DMS79 treated with DMSO at 0.1 percent for 48 hours (cell line): ENCODE measurements at places on chromosomes 13 and 19.

DNA sequence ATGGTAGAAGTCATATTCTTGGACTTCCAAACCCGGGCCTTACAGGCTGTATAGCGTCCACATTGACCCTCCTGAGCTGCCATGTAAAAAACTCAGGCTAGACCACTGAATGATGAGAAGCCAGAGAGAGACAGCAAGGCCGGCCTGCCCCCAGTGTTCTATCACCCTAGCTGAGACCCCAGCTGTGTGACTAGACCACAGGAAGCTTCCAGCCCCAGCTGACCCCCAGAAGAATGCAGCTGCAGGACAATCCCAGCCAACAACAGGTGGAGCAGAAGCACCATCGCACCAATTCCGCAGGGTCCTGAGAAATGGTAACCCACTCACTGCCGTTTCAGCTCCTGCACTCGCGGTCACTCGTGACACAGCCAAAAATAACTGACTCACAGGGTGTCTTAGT, 2.9 kb upstream of the ATP11A start:
- DNase-seq: no peak

DNA sequence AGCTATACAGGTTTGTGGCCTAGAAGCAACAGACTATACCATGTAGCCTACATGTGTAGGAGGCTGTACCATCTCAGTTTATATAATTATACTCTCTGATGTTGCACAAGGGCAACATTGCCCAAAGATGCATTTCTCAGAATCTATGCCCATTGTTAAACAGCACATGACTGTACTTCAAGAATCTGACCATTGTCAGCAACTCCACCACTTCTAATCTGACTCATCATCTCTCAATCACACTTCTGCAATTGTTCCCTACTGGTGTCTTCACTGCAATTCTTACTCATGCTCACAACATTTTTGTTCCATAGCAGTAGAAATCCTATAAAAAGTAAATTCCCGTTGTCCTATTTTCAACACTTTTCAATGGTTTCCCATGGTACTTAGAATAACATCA, 63.9 kb upstream of the ATXN8OS start:
- DNase-seq: no peak

- no peak for DNase-seq
Measured at GRCh38 chr13:108606424-108606823, 23.0 kb upstream of the MYO16 start.

DNA sequence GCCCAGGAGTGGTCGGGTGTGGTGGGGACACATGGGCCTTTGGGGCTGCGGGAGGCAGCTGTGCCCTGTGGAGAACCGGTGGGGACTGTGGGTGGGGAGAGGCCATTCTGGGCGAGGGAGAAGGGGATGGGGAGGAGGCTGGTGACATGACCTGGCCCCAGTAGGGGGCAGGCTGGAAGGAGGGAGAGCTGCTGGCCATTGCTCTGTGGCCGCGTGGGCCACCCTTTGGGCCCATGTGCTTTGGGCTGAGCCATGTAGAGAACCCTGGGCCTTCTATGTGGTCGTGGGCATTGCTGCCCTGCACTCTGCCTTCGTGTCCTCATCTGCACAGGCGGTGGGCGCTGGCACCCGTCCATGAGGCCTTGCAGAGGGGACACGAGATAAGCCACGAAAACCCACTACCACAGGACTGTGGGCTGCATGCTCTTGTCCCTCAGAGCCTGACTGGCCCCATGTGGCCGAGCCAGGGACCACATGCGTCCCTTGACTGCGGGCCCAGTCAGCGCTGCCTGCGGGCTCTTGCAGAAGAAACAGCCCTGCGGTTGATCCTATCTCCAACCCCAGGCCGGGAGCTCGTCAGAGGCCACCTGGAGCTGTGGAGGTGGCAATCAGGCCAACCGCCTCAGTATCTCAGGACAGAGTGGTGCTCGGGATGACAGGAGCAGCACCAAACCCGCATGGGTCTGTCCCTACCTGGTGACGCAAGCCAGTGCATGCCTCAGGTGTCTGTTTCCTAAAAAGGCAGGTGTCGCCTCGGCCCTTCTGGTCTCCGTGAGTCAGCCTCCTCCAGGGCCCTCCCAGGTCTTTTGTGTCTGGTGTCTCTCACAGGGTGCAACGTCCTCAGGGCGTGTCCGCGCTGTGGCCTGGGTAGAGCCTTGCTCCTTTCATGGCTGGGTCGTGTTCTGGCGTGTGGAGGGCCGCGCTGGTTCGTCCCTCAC, 14.3 kb downstream of the FZR1 start:
- DNase-seq: no peak

GRCh38 chr19:13398780-13399726, 107.2 kb downstream of the CACNA1A start:
- no peak for DNase-seq

DNA sequence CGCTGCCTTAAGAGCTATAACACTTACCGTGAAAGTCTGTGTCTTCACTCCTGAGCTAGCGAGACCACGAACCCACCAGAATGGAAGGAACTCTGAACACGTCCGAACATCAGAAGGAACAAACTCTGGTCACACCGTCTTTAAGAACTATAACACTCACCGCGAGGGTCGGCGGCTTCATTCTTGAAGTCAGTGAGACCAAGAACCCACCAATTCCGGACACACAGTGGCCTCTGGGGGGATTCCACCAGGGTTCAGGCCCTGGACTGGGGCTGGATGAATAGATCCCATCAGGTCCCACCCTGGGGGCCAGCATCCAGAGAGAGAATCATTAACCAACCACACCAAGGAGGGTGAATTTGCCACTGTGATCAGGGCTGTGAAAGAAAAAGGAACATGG, 55.8 kb upstream of the ATP12A start:
- DNase-seq: no peak

DNA sequence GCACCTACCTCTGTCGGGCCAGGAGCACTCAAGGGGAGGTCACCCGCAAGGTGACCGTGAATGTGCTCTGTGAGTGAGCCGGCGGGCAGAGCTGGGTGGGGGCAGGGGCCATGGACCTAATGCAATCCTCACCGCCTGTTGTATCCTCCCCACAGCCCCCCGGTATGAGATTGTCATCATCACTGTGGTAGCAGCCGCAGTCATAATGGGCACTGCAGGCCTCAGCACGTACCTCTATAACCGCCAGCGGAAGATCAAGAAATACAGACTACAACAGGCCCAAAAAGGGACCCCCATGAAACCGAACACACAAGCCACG, 1.8 kb upstream of the ICAM4 start:
- no peak for DNase-seq

- DNase-seq: no peak
Measured at GRCh38 chr13:41461527-41462139, 4.3 kb downstream of the RGCC start.
